GM12891 (cell line): ENCODE measurements at places on chromosomes 4 and X.

- DNase-seq = no peak
Measured at GRCh38 chr4:107740950-107741701, 21.1 kb upstream of the PAPSS1 start.

DNA sequence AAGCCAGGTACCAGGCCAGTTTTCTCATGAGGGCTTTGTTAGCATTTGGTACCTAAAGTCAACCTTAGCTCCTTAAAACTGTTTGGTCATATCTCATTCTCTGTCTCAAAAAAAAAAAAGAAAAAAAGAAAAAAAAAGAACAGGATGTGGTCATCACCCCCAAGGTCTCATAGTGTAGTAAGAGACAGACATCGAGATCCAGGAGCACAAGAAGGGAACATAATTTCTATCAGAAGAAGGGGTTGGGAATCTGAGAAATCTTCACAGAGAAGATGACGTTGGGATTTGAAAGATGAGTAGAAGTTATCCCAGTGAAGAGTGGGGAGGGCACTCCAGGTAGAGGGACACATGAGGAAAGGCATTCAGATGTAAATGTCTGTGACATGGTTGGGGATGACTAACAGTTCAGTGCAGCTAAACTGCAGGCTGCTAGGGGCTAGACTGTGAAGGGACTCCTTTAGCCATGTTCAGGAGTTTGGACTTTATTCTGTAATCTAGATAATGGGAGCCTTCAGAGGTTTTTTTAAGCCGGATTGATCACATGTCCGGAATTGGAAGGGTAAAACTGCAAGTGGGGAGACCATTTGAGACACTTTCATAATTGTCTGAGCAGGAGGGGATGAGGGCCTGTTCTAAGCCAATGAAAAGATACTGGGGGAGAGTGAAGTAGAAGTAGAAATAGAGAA lies 26.9 kb upstream of the GJB1 start:
- DNase-seq = no peak

GRCh38 chrX:32495855-32496254 lies 715.5 kb downstream of the DMD start:
- DNase-seq = no peak

DNA sequence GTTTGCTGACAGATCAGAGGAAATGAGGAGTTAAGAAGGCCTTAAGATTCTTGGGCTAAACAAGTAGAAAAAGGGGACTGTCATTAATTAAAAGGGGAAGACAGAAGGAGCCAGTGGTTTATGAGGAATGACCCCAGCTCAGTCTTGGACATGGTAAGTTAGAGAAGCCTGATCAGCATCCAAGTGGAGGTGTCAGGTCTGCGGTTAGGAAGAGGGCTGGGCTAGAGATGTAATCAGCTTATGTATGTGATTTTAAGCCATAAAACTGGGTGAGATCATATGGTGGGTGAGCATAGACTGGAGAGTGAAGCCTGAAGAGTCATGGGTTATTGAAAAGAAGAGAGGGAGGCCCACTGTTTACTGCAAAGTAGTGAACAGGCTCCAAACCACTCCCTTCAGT lies 246.1 kb downstream of the NR3C2 start:
- DNase-seq = no peak

GRCh38 chr4:51859476-51860031 lies 16.6 kb downstream of the DCUN1D4 start:
- DNase-seq = no peak

DNA sequence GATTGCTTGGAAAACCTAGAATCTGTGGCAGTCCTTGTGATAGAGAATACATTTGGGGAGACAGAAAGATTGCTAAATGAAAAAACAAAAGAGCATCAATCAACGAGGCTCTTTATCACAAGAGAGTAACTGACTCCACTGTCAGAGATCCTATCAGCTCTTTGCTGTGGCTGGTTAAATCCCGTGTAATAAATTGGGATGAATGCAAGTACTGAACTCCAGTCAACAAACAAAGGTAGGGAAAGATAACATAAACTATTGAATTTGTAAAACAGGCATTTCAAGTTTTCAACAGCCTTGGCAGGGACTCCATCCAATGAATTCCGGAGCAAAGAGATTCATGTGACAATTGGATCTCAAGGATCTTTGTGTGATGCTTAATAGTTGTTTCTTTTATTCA lies 21.3 kb downstream of the MMRN1 start:
- no peak for DNase-seq

DNA sequence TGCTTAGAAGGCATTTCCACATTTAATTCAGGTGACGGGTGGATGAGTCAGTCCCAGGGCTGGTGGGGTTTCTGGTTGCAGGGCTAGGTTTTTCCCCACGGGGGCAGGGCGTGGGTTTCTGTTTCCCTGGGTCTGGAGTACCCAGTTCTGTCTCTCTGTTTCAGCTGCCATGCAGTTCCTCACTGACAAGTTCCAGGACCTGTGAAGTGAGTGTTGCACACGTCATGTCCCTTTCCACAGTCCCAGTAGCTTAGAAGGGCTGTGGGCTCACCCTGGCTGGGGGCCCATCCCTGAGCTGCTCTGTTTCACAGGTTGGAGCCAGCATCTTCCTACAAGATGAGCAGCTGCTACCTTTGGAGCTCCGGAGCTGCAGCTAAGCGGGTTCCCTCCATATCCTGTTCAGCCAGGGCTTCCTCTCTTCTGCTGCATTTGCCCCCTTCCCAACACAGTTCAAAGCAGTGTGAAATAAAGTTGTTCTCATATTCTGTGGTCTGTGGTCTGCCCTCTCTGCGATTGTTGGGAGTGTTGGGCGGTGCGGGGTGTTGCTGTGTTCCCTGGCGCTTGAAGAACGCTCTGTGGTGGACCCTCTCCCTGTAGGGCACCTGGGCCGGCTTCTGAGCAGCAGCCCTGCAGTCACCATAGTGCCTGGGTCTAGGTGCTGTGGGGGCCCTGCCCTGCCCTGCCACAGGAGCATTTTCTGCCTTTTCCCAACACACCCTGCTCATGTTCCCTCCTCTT lies 3.9 kb downstream of the LOC101059915 start:
- no peak for DNase-seq

GRCh38 chr4:33302321-33302720 lies 2582.2 kb downstream of the PCDH7 start:
- no peak for DNase-seq

DNA sequence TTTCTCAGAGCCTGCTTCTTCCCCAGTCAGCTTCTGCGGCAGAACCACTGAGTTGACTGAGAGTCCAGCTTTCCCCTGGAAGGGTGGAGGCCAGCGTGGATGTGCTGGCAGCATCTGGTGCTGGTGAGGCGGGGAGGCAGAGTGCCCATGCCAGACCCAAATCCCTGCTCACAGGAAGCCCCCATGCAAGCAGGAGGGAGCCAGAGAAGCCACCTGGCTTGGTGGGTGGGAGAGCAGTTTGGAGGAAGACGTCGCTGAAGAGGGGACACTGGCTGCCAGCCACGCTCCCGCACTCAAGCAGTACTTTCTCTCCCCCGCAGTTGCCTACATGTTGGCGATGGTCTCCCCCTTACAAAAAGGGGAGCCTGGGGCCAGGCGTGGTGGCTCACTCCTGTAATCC lies 6.0 kb downstream of the PDZD4 start:
- no peak for DNase-seq

DNA sequence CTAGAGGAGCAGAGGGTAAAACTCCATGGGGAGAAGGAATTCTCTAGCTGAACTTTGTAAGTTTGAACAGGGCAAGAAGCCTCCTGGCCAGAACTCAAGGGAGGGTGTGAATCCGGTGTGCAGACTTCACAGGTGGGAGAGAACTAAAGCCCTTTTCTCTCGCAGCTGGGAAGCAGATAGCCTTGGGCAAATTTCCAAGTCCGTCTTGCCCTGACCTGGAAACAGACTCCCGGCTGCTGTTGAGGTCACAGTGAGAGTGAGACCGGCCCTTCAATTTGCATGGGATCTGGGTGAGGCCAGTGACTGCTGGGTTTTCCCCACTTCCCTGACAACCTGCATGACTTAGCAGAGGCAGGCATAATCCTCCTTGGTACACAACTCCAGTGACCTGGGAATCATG lies 94.5 kb upstream of the ZNF827 start:
- no peak for DNase-seq

- no peak for DNase-seq
Measured at GRCh38 chr4:47374477-47374876, 89.0 kb downstream of the COMMD8 start.

GRCh38 chrX:107978707-107979307 lies 3.4 kb downstream of the TEX13B start:
- DNase-seq = no peak

DNA sequence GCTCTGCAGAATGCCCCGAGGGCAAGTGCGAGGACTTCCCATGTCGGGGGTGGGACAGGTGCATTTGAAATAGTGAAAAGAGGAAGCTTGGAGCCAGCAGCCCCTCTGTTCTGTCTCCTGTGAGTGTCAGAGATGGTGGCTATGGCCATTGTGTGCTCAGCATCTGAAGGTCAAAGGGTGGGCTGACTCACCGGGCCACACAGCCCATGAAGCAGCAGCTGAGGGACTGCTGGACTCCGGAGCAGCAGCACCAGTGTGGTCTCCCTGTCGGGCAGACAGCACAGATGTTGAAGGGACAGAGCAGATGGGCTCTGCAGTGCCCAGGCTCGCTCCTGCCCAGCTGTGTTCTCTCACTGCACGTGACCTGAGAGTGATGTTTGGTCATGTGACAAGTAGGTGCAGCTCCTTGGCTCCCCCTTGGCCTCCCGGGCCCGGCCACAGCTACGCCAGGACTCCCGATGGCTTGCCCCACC lies 53.5 kb downstream of the TBC1D14 start:
- no peak for DNase-seq

DNA sequence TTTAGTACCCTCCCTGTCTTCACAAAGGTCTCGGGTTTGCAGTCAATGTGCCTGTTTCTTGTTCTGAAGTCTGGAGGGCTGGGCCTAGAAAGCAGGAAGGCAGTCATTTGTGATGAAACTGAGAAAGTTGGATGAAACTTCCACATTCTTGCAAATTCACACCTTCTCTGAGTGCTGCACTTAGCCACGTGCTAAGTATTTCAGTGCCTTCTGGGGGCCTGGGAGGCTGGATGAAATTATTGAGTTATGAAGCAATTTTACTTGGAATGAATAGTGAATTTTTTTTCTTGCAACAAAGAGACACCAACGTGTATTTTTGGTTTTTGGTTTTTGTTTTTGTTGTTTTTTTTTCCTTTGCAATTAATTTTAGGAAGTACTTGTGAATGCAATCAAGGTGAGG lies 71.2 kb downstream of the MSX1 start:
- DNase-seq = no peak

DNA sequence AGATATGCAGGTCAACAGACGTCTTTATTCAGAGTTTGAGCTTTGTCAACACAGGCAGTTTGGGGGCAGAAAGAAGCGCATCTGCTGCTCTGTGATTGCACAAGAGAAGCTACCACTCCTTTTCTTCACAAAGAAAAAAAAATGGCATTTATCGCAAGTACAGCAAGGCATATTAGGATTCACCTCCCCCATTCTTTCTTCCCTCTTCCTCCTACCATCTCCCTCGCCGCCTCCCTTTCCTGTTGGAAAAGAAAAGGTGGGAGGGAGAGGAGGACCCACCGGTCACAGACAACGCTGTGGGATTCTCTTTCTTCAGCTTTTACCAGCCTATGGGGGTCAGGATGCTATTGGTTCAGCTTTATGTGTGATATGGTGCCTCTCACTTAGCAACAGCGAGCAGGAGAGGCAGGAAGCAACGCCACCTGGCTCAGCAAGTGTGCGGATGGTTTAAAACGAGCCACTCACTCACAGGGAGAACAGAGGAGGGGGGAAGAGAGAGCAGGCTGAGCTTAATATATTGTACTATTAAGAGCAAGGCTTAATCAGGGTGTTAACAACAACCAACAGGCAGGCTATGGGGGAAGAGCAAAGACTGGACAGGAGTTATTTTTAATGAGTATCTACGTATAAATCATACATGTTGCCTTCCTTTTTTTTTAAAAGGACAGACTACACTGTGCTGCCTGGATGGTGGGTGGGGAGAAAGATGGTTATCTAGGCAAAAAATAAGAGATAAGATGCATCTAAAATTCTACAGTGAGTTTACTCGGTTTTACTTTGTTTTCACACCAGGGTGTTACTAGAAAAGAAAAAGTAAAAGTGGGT lies 104.7 kb downstream of the MAML3 start:
- DNase-seq = no peak

DNA sequence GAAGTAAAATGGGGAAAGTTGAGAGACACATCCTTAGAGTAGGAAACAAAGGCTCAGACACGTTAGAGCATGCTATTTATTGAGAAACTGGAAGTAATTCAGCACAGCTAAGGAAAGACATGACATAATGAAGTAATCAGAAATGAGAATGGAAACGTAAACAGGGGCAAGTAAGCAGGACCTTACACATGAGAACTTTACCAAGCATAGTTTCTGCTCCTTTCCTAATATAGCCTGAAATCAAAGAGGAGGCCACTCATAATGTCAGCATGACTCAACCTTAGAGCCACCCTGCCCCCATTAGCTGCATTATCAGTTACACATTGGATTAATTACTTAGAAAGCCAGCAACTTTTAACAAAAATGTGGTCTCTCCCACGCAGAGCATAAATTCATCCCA lies 558.3 kb upstream of the GRIA3 start:
- no peak for DNase-seq

- DNase-seq = no peak
Measured at GRCh38 chr4:126172126-126172525, 857.4 kb downstream of the FAT4 start.

GRCh38 chrX:16212024-16212423 lies 44.7 kb downstream of the MAGEB17 start:
- no peak for DNase-seq

DNA sequence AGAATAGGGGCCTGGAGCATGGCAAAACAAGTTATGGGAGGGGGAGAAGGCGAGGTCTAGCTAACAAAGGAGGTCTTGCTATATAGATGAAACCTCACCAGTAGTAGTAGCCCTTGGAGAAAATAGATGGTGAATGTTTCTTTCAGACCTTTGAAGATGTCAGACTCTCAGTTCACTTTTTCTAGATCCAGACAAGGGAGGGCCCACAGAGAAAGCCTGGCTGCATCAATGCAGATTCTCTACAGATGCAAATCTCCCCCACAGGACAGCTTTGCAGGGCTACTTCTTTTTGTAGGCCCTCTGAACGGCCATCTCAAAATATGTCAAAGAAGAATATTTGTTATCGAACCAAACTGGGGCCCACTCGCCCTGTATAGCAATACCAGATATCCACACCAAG lies 159.7 kb downstream of the ANK2 start:
- no peak for DNase-seq

DNA sequence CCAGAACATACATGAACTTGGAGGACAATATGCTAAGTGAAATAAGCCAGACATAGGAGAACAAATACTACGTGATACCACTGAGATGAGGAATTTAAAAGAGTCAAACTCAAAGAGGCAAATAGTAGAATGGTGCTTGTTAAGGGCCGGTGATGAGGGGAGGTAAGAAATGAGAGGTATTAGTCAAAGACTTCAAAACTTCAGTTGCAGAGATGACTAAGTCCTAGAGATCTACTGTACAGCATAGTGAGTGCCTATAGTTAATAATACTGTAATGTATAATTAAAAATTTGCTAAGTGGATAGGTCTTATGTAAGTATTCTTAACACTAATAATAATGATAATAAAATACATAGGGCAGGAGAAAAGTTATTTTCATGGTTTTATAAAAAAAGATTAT lies 126.9 kb upstream of the VEGFC start:
- DNase-seq = no peak

- DNase-seq = no peak
Measured at GRCh38 chr4:123945301-123945700, 548.7 kb downstream of the SPRY1 start.
